ENCODE measurements at places on chromosomes 7 and 10.
A peak's percentile ranks its signal among the peaks of the same experiment; 100 is the strongest.

GRCh38 chr7:110877016-110877415, 213.9 kb upstream of the LRRN3 start:
- no peak for DNase-seq

DNA sequence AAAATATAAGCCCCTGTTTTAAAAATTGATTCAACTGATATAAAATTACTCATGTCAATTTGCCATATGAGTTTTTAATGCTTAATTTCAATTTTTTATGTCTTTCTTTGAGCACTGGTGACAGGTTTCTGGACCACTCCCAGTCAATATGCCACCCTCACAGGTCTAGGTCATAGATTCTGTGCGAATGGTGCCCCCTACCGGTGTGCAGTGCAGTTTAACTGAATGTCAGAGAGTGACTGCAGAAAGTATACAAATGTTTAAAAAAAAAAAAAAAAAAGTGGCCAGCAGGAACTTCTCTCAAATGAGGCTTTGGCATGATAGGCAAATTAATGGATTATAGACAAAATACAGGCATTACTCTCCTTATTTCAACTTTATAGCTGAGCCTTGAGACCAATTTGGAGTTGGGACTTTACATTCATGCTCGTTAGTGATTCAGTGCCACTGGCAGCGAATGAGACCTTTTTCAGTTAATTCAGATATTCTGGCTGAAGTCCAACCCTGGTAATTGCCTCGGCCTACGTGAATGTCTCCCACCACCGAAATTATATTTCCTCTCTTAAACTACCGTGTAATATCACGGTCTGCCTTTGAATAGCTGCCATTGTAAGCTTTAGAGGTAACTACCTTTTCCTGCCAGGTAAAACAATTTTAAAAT, 427.6 kb downstream of the PHTF2 start:
- no peak for DNase-seq

- no peak for DNase-seq
These were observed 84.7 kb downstream of the TMEM178B start for GRCh38 chr7:141158561-141158960.

- peak; percentile 1 for DNase-seq
These were observed 58.4 kb upstream of the PCGF5 start for GRCh38 chr10:91162050-91162494.

DNA sequence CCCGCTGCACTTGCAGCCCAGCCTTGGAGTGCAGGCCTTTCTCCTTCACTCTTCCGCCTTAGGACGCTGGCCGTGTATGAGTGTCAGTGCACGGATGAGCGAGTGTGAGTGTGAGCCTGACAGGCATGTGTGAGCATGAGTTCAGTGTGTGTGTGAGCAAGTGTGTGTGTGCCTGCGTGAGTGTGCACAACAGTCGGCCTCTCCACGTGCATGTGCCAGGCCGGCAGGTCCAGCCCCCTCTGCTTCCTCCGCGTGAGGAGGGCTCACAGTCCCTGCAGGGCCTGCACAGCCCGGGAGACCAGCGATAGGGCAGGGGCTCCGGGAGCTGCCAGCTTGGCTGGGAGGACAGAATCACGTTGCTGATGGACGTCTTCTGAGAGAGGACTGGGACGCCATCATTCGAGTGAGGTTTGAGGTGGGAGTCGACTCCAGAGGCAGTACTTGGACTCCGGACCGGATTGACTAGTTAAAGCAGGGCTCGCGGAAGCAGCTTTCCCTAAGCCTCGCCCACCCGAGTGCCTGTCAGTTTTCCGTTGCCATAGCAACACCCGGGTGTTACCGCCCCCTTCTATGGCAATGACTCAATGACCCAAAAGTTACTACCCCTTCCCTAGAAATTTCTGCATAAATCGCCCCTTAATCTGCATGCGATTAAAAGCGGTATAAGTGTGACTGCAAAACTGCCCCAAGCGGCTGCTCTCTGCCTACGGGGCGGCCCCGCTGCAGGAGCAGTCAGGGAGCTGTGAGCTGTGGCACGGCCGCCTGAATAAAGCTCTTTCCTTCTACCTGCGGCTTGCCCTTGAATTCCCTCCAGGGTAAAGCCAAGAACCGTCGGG, 19.6 kb upstream of the CFAP46 start:
- peak; percentile 62 for DNase-seq

GRCh38 chr7:77685233-77685632, 11.0 kb upstream of the RSBN1L start:
- DNase-seq = no peak

DNA sequence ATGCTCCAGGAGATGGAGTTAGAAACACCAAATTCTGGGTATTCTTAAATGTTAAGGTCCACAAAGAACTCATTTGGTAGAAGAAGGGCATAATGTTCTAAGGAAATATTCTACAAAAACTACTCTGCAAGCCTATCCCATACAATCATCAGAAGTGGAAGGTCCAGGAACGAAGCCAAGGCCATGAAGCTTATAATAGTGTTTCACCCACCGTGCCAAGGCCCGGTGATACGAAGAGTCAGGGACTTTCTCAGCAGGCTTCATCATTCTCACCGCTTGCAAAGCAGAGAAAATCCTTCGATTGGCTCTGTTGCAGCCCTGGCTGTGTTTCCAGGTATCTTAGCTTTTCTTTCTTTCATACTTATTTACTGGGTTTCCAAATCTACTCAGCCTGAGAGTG, 351.9 kb upstream of the CELF2 start:
- DNase-seq = no peak

- DNase-seq = no peak
These were observed 4.1 kb downstream of the PRXL2A start for GRCh38 chr10:80412486-80412885.

GRCh38 chr7:44622342-44623151, 16.1 kb downstream of the OGDH start:
- peak; percentile 26 for DNase-seq

DNA sequence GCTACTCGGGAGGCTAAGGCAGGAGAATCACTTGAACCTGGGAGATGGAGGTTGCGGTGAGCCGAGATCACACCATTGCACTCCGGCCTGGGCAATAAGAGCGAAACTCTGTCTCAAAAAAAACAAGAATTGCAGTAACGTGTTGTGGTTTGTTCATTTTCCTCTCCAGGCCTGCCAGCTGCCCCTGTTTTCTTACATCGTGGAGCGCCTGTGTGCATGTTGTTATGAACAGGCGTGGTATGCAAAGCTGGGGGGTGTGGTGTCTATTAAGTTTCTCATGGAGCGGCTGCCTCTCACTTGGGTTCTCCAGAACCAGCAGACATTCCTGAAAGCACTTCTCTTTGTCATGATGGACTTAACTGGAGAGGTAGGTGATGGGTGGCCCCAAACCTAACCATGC, 52.1 kb downstream of the TRRAP start:
- DNase-seq = no peak

DNA sequence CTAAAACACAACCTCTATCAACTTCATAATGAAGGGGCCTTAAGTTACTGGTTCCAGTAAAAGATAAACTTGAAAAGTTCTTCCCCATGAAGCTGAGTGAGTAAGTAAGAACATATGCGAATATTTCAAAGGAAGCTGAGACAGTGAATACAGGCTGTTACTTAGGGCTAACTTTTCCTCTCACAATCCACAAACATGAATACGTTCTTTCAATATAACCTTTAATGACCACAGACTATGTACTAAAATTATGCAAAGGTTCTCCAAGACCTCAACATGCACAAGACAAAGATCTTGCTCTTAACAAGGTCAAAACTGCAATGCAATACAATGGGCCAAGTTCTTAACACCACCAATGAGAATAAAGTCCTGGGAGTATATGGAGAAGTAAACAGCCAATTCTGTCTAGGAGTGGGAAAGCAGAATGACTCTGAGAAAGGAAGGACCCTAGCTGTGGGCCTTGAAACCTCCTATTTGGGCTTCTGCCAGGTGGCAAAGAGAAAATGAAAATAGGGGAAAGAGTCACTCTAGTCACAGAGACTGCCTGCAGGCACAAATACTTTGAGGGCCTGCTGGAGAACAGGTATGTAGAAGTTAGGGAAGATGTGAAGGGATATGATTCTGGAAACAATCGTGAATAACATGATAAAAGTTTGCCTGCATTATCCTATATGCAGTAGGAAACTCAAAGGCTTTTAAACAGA, 43.7 kb downstream of the OSBPL3 start:
- no peak for DNase-seq

DNA sequence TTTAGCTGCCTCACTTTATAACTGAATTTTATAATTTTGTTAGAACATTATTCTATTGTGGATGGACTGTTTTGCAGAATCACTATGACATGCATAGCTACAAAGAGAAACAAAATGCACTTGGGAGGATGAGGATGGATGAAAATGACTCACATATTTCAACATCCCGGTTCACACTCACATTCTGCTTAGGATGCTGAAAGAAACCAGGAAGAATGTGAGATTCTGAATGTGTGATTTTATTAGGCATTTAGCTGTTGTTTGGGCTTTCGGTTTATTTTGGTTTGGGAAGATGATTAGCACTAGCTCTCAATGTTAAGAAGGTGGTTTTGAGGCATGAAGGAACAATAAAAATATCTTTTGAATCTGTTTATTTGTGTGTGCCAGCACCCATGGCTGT, 235.5 kb downstream of the SEMA3E start:
- DNase-seq = no peak

GRCh38 chr10:59844436-59844835, 61.9 kb downstream of the CCDC6 start:
- no peak for DNase-seq

GRCh38 chr10:130074639-130075038, 36.0 kb downstream of the C10orf143 start:
- DNase-seq = no peak

DNA sequence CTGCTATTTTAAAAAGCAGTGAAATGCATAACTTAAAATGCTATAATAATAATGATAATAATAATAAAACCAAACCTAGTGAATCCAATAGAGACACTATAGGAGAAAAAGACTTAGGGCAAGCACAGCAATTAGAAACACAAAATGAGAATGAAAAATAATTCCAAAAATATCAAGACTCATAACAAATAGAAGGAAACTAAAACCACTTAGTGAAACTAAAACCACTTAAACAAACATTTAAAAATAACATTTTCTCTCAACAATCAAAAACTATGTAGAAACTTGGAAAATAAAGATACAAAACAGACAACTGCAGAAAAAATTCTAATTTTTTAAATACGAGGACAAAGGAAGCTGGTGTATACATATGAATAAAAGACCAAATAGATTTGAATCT, 655.2 kb upstream of the NRG3 start:
- DNase-seq = no peak

DNA sequence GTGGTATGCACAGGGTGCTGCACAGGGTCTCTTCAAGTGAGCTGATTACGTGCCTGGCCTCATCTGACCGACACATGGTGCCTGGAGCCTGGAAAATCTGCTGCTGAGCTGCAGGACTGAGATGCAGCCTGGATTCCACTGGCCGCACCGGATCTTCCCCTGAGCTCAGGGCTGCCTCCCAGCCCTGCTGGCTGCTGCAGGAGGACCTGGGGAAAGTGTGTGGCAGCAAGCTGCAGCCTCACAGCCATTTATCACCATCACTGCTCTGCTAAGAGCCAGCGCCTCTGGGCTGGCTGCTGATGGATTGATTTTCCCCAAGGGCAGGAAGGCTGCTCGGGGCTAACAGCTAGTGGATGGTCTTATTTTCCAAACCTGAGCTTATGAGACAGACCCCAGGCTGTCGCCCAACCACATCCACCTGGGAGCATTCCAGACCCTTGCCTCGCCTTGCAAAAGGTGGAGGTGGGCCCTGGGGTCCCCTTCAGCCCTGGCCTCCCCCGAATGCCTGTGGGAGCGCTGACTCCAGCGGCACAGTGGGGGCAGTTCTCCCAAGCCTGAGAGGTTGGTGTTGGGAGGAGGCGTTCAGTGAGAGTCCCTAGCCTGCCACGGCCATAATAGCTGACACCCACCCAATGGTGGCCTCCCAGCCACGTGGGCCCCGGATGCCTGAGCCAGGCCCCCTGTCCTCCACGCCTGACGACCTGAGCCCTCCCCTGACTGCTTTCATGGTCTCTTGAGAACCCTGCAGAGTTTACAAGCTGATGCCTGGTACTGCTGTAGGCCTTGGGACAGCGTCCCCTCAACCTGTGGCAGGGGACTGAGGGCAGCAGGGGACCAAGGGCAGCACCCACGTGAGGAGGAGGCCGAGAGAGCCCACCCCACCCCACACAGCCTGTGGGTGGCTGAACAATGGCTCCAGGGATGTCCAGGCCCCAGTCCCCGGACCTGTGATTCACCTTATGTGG, 38.2 kb downstream of the STK32C start:
- no peak for DNase-seq

GRCh38 chr10:48482207-48482606, 122.7 kb downstream of the ARHGAP22 start:
- no peak for DNase-seq

GRCh38 chr7:77420986-77421672, 5.0 kb upstream of the GSAP start:
- DNase-seq = no peak

GRCh38 chr7:8594115-8594514, 160.7 kb downstream of the NXPH1 start:
- no peak for DNase-seq

DNA sequence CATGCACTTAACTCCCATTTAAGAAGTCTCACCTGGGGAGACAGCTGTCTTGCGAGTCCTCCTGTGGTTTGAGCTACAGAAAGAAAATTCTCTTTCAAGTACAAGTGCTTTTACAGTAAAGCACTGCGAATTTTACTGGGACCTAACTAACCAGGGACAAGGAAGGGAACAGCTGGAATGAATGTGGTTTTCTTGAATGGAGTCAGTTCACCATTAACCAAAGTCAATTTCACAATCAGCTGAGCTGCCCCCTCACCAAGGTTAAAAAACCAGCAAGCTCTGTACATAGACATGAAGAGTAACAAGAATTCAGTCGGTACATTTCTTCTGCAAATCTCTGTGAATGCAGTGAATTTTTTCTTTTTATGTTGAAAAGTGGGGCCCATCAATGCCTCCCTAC, 56.3 kb downstream of the GFRA1 start:
- DNase-seq = no peak

DNA sequence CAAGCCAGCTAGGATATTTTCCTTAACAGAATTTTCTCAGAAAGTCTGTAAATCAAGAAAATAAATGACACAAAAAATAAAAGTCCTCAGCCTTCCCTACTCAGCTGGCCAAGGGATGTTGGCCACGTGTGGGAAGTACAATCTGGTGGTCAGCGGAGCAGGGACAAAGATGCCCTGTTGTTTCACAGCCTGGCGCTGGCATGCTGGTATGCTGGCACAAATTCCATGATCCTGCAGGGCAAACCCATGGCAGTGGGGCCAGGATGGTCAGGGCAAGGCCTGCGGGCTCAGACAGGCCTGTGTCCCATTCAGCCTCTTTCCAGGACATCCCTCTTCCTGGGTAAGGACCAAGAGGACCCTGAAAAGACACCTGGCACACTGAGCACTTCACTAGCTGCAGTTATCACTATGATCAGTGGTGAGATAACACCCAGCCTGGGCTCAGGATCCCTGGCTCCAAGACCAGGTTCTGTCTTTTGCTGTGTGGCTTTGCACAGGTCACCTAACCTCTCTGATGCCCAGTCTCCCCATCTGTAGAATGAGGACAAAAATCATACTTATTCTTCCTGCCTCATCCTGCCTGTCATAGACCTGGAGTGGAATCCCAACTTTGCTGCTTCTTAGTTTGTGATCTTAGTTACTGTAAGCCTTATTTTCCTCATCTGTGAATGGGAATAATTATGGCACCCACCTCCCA, 10.8 kb upstream of the HSPA12A start:
- no peak for DNase-seq

GRCh38 chr7:109836016-109836415, 1254.9 kb upstream of the LRRN3 start:
- DNase-seq = no peak

- DNase-seq = no peak
These were observed 232.8 kb upstream of the NPSR1 start for GRCh38 chr7:34425194-34425593.

GRCh38 chr7:29511337-29511736, 52.3 kb upstream of the PRR15 start:
- no peak for DNase-seq

Measured in activated CD4-positive, alpha-beta T cell treated with anti-CD3 and anti-CD28 coated beads for 24 hours (primary cell).